Stimulated activated naive CD4-positive, alpha-beta T cell (primary cell): ENCODE measurements at places on chromosomes 11 and 22.
A peak's percentile ranks its signal among the peaks of the same experiment; 100 is the strongest.

- no peak for DNase-seq
Observed at GRCh38 chr11:15563054-15563453, 448.3 kb downstream of the INSC start.

- no peak for DNase-seq
Observed at GRCh38 chr11:70397336-70397982, 870 bp upstream of the CTTN start.

DNA sequence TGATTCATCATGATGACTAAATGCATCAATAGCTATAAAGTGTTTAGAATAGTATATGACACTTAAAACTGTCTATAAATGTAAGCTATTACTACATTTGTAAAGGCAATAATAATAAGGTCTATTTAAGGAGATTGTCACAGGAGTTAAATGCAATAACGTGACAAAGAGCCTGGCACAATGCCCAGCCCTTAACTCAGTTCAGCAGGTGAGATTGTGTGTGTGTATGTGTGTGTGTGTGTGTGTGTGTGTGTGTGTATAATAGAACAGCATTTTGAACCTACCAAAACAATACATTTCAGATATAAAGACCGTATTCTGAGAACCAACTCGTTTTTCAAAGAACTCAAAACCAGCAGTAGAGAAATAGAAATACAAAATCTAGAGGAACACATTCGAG, 177.5 kb downstream of the MYO18B start:
- no peak for DNase-seq

DNA sequence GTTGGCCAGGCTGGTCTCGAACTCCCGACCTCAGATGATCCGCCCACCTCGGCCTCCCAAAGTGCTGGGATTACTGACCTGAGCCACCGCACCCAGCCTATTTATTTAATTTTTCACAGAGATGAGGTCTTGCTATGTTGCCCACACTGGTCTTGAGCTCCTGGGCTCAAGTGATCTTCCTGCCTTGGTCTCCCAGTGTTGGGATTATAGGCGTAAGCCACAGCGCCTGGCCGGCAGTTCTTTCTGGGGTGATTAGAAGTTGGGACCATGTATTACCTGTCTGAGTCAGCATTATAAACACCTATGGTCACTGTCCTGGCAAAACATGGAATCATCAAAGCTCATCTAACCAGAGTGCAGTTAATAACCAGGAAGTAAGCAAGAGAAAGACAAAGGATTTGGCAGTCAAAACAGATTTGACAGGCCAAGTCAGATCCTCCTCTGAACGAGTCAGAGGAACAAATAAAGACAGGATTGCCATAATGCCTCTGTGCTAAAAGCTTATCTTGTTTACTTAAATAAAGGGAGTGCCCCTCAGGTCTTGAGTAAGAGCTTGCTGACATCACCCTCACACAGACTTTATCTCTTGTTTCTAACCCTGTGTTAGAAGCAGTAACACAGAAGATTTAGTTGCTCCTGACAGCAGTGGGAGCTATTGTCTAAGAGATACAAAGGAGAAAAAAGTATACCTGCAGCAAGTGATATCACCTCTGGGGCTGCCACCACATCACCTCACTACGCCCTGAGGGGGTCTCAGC, 3.7 kb downstream of the SERPIND1 start:
- DNase-seq = no peak

- DNase-seq = no peak
Observed at GRCh38 chr11:56410801-56411200, 1.7 kb upstream of the OR5AL1 start.

GRCh38 chr11:18721561-18722292, 4.3 kb downstream of the IGSF22 start:
- DNase-seq = peak; percentile 47
